ENCODE measurements at places on chromosomes 5 and 9. TPM values are rescaled to one million over a fixed set of nuclear protein-coding genes. Genes with fewer than 3 reads are reported as not detected.

PCDHGA7 gene
- 14.1 TPM for total RNA-seq

DNA sequence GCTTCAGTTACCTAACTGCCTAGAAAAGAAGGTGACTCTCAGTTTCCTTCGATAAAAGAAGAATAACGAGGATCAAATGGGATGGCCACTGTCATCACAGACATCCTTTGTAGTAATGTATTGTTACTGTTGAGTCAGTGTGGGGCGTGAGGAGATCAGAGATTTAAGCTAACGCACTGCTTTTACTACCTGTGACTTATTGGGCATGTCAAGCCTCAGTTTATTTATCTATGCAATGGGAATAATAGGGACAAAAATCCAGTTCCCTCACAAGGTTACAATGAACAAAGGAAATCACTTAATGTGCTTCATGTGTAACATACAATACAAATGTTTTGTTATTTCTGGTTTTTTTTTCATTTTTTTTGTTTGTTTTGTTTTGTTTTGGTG is 255 bp upstream of the TRPM6 start:
- DNase-seq = no peak

- no peak for DNase-seq
These were observed 5.5 kb downstream of the DNAJB5 start for GRCh38 chr9:34994900-34995669.

DNA sequence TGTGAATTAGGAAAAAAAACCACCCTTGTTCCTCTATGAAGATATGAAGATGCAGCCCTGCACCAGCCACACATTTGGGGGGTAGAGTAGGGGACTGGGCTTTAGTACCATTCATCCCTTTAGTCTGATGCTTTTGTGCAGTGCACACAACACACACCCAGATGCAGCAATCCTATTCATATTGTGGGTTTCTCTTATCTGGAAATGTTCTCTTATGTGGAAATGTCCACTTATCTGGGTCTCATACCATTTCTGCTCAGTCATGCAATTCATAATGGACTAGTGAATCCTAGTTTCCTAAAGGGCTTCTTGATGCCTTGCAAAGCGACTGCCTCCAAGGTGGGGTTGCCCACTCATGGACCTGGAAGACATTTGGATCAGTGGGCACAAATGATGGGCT is 47.8 kb downstream of the C9orf152 start:
- DNase-seq = no peak

DNA sequence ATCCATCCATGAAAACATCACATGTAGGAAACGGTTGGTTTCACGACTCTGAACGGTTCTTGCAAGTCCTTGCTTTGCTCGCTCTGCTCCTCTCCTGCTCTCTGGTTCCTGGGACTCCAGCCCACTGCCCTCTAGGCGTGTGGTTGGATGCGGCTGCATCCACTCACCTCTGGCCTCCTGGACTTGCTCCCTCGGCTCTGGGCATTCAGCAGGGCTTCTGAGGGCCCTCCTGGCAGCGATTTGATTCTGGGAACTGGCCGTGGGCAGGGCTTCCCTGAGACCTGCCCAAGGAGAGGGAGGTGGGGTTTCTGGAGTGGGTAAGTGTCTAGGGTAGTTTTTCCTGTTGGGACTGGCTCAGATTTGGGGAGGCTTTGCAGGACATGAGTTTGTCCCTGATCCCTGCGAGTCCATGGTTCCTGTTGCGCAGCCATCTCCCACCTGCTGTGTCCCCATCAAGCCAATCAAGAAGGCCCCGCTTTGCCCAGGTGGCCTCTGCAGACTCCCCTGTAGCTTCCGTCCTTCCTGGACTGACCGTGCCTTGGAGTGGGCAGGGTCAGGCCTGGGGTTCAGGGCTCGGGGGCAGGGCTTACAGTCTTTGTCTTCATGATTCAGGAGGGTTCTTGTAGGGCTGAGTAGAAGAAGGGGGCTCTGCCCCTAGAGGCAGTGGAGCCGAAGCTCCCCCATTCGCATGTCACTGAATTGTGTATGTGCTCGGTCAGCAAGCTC is 192.3 kb downstream of the CACNA1B start:
- DNase-seq = no peak

- no peak for DNase-seq
These were observed 67.8 kb downstream of the ENTREP1 start for GRCh38 chr9:69392826-69393225.

DNA sequence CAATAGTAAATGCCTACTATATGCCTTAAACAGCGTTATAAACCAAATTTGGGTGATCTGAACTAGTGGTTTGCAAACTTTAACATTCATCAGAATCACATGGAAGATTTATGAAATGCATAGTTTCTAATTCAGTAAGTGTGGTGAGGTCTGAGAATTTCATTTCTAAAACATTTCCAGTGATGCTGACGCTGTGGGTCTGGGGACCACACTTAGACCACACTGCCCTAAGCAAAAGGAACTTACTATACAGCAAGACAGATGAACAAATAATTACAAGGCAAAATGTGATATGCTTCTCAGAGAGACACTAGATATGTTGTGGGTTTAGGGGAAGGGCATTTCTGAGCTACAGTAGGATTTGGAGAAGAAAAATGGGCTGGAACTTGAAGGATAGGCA is 72.6 kb downstream of the OXCT1 start:
- DNase-seq = no peak

GRCh38 chr9:37371565-37372464 is 50.7 kb upstream of the GRHPR start:
- no peak for DNase-seq

GRCh38 chr9:34206561-34206960 is 27.7 kb downstream of the UBAP1 start:
- DNase-seq = no peak

GRCh38 chr5:135353952-135354721 is 44.9 kb downstream of the MACROH2A1 start:
- DNase-seq = no peak

GRCh38 chr5:123518111-123518510 is 6.1 kb downstream of the CSNK1G3 start:
- no peak for DNase-seq

GRCh38 chr5:122653087-122654017 is 121.5 kb upstream of the SNX2 start:
- no peak for DNase-seq

GRCh38 chr5:90473396-90474234 is 956 bp downstream of the MBLAC2 start:
- peak; percentile 21 for DNase-seq

DNA sequence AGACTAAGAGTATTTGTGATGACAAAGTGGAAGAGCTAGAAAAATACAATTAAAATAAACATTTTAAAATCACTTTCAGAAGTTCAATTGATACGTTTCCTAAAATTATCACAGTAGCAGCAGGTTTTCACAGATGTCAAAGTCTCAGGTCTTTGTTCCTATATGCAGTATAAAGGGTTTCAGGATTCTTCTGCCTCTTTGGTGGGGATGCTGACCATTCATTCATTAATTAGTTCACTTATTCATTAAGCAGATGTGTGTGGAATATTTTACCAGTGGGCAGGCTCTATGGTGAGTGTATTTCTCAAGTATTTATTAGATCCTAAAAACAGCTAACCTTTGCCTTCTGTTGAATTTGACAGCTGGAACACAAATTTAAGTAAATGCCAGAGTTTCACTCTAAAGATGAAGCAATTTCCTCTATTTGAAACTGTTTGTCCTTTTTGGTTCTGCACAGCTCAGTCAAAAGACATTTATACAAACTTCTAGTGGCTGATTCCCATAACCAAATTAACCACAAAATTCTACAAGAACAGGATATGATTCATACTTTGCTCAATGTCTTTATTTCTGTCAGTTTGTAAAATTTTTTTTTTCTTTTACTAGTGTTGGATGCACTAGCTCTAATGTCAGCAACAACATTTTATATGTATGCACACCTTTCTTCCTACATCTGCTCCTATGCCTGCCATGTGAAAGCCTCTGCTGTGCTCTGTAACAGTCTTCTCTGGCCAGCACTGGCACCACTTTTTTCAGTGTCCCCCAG is 75.9 kb upstream of the PRR16 start:
- no peak for DNase-seq

DNA sequence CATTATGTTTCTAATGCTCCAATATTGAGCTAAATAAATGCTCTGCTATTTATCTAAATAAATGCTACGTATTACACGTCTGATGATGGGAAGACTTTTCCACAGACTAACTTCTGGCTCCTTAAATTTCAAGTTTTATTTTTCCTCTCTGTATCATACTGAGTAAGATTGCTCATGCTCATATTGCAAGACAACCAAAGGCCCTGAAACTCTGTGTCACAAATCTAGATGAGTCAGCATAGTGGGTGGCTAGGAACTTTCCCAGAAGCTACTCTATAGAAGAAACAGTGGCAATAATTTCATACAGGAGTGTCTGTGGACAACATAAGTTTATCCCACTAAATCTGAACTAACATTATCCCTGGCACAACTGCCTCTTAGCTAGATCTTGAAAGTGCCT is 53.0 kb upstream of the RFX3 start:
- no peak for DNase-seq

GRCh38 chr9:38681747-38682227 is 38.1 kb downstream of the FAM240B start:
- no peak for DNase-seq

DNA sequence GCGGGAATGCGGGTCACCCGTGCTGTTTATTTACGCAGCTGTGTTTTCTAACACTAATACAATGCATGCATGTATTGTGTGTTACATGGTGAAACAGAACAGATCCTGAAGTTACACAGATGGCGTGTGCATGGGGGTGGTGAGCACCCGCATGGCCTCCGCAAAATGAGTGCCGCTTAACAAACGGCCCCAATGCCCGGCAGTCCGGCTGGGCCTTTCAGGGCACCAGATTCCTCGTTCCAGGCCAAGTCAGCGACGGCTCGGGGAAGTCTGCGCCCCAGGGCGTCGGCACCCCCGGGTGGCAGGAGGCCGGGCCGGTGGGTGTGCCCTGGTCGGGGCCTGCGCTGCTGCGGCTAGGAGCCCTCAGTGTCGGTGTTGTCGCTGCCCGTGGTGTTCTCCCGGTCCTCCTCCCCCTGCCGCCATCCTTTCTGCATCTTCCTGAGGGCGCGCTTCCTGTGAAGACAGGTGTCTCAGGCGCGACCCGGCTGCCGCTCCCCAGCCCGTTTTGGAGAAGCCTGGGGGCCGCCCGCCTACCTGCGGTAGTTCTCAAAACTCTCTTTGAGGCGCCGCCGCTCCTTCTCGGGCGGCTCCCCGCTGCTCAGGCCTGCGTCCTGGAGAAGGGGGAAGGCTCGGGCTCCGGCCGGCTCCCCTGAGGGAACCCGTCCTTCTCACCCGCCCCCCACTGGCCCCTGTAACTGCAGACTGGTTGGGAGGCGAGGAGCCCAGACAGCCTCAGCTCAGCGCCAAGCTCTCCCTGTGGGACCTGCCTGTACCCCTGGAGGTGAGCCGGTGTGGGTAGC is 605 bp upstream of the DNLZ start:
- DNase-seq = no peak

Data from uterus (tissue), 4 donors.